B cell (primary cell): ENCODE measurements at places on chromosomes 13 and 19.
A peak's percentile ranks its signal among the peaks of the same experiment; 100 is the strongest.

DNA sequence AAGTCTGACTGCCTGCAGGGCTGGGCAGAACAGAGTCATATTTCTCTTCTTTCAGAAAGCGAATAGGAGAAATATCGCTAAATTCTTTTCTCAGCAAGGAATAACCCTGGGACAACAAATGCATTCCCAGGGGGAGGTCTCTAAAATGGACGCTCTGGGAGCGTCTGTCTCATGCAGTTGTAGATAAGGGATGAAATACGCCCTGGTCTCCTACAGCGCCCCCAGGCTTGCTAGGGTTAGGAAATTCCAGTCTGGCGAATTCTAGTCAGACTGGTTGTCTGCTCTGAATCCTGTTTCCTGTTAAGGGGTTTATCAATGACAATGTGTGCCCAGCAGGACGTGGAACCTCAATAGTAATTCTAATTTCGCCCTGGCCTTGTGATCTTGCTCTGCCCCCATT, 1214.1 kb downstream of the DIAPH3 start:
- peak; percentile 1 for DNase-seq

GRCh38 chr13:51325837-51326236, 13.7 kb upstream of the SERPINE3 start:
- no peak for DNase-seq

GRCh38 chr13:27053902-27054595, 117.6 kb downstream of the USP12 start:
- DNase-seq = no peak

DNA sequence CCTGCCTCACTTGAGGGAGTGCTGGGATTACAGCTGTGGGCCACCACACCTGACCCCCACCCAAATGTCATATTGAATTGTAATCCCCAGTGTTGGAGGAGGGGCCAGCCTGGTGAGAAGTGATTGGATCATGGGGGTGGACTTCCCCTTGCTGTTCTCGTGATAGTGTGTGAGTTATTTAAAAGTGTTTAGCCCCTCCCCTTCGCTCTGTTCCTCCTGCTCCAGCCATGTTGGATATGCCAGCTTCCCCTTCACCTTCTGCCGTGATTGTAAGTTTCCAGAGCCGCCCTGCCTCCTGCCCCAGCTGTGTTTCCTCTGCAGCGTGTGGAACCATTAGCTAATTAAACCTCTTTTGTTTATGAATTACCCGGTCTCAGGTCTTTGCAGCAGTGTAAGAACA, 13.7 kb downstream of the CHAMP1 start:
- no peak for DNase-seq

- DNase-seq = no peak
Observed at GRCh38 chr19:31386806-31387205, 37.6 kb upstream of the TSHZ3 start.

- no peak for DNase-seq
Observed at GRCh38 chr19:48826606-48827020, 9.7 kb downstream of the HSD17B14 start.

GRCh38 chr19:13103581-13104359, 1.1 kb upstream of the LYL1 start:
- no peak for DNase-seq

DNA sequence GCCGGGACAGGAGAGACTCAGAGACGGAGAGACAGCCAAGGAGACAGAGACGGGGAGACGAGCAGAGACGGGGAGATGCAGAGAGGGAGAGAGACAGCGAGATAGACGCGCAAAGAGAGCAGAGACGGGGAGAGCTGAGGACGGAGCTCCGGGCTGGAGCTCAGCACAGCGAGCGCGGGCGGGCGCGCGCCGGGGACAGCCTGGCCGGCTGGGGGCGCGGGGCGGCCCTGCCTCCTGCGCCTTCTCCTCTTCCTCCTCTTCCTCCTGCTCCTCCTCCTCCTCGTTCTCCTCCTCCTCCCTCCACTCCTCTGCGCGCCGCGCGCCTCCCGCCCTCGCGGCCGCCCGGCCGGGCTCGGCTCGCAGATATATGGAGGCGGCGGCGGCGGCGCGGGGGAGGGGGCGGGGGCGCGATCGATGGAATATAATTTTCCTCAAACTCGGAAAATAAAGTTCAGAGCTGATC, at the start of gene ERFL:
Gene ERFL, minus strand, starts transcription at position 229 of the 463 bp plus-strand sequence. CDS start 15,530 bp downstream, outside the sequence.
- DNase-seq = peak; percentile 59

GRCh38 chr13:35512271-35512920, 35.9 kb upstream of the MAB21L1 start:
- no peak for DNase-seq

DNA sequence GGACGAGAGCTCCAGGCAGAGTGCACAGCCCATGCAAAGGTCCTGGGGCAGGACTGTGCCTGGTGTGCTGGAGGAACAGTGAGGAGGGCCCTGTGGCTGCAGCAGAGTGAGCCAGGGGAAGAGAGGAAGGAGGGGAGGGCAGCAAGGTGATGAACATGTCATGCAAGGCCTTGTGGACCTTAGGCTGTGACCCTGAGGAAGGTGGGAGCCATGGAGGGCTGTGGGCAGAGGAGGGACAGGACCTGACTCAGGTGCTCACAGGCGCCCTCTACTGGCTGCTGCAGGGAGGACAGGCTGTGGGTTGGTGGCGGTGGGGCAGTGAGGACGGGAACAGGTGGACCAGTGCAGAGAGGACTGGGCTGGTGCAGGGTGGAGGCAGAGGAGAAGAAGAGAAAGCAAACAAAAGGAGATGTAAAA, 170.3 kb downstream of the PTPRS start:
- DNase-seq = peak; percentile 59

DNA sequence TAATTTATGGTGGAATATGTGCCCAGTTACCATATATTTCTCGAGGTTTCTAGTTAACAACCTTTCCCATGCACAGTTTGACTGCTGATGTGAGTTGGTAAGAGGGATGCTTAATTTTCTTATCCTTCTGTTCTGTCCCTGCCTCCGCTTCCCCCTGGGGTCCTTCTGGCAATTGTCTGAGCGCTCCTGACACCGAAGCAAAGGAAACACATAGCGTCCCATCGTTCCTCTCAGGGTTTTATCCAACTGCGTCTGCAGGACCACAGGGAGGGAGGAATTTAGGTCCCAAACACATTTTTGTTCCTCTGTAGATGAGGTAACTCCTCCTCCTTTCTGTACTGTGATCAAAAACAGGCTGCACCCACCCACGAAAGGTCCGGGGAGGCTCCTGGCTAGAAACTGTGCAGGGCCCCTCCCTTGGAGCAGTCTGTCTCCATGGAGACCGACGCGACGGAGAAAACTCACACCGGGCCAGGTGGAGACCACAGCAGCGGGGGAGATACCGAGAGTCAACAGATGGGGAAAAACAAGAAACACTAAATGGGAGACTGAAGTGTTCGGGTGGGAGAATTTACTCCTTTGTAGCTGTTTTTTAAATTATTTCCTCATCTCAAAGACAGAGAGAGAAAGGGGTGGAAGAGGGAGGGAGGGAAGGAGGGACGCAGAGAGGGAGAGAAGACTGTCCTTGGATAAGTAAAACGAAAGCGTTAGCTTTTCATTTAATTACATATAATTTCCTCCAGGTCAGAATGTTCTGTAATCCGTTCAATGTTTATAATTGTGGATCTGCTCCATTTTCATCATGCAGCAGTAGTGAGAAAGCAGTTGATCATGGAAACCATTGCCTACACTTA, 191.8 kb upstream of the NBEA start:
- no peak for DNase-seq

DNA sequence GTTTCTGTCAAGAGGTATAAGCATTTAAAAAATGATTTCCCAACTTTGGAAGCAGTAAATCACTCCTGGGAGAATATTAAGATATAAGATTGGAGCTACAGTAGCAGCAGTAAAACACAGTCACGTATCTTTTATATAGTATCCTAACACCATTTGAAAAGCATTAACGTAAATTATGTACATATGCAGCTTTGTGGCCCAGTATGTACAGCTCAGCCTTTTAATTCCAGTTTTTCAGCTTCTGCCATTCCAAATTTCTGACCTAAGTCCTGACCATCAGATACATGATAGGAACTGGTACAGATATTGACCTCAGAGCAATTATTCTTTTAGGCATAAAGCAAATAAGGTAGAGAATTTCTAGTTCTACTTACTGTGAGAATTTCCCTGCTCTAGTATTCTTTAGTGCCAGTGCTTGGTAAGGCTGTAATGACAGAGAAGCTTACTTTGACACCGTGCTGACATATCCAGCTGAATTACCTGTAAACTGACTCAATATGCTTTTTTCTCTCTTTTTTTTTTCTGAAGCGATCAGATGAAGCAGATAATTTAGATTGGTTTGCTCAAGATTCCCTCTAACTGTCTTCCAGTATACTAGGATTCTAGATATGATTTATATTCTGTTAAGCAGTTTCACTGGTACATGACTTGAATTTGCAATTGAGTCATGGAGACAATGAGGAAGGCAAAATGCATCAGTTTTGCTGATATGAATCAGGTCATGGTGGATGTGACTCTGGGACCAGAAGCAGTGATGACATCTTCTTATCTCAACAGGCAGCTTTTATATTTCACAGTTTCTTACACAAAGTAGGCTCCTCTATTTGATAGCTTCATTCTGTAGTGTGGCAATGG, 703.6 kb downstream of the SLITRK6 start:
- no peak for DNase-seq

GRCh38 chr19:5974721-5975387, 3.1 kb downstream of the RANBP3 start:
- peak; percentile 52 for DNase-seq

DNA sequence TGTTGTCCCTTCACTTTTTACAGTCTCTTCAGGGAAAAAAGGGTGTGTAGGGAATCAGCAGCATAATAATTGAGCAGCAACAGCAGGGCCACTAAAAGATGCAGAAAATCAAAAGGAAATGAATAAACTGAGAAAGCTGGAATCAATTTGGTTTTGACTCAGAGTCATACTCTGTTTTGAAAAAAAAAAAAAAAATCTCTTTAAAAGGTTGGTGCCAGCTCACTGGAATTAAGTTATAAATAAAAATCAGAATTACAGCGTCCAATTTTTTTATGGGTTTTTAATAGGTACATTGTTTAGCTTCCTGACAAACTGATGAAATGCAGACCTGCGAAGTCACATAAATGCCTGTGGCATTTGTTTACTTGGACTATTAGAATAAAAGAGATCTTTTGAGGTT, 231.9 kb downstream of the COG6 start:
- no peak for DNase-seq
